ENCODE measurements at places on chromosomes 12 and 14.

- DNase-seq: no peak
These were observed 94.5 kb upstream of the GRIN2B start for GRCh38 chr12:14075797-14076393.

GRCh38 chr14:103707329-103708263 is 7.7 kb downstream of the XRCC3 start:
- DNase-seq: no peak

DNA sequence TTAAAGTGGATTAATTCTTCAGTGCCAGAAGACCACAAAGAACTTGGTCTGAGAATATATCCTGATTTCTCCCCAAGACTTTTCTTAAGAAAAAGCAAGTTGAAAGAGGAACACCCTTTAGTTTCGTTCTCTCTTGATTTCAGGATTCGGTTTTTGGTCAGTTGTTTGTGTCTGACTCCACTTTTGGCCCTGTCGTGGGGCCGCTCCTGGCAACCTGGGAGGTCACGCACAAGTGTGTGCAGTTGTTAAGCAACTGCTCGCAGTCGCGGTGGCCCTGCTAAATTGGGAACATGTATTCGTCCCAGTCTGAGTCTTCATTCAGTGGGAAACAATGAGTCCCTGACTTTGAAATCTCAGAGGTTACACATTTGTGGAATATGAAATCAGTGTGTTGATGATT is 68.7 kb downstream of the RGS6 start:
- no peak for DNase-seq

DNA sequence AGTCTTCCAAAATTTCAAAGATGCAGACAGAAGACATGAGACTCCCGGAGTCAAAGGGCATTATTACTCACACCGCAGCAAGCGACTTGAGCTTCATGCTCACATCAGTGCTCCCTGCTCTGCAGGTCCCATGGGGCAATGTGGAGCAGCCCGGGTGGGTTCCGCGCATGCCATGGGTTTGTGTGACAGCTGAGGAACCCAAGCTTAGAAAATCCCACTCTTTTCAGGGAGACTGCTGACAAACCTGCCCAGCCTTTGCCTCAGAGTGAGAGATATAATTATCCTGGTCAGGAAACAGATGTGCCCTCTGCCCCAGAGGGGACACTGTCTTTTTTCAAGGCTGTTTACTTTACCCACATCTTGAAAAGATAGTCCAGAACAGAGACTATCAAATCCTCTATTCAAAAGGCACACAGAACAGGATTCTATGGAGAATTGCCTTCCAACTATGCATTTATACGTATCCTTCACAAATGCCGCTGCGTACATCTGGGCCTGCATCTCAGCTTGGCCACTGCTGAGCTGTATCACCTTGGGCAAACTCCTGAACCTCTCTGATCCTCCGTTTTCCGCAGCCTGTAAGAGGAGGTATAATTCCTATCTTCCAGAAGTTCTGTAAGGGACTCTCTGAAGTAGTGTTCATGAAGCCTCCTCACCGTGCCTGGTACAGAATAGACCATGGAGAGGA is 16.0 kb downstream of the C14orf132 start:
- DNase-seq: no peak

DNA sequence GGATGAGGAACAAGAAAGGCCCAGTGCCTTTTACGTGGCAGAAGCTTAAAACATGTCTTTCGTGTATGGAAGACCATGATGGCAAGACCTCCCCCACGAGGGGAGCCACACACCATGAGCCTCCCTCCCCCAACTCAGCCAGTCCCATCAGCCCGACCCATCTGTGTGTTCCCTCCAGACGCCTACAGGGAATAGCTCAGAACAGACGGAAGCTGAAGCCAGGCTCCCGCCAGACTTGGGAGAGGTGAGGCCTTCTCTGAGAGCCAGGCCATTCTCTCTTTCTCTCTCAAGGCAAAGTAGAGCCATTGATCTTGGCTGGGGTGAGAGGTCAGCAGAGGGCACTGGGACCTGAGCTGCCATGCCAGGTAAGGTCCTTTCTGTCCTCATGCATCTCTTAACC is 9.5 kb downstream of the REM2 start:
- DNase-seq: no peak

- DNase-seq: no peak
These were observed 41.6 kb downstream of the LRRC74A start for GRCh38 chr14:76867516-76868453.

GRCh38 chr12:110084314-110085015 is 36.1 kb upstream of the C12orf76 start:
- no peak for DNase-seq

DNA sequence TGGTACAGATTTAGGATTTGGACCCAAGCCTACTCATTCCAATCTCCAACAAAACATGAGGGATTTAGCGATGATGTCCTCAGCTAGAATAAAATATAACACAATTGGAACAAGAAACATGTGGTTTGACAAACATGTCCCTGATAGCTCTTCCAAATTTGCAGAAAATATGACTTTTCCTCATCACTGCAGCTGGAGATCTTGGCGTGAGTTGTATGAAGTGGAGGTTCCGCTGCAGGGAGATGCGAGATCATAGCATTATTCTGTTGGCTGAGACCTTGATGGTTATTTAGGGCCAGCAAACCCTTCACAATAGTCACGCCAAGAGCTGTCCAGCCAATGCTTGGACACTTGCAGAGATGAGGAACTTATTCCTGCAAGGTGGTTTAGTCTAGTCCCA is 413.4 kb upstream of the TBX3 start:
- DNase-seq: no peak

DNA sequence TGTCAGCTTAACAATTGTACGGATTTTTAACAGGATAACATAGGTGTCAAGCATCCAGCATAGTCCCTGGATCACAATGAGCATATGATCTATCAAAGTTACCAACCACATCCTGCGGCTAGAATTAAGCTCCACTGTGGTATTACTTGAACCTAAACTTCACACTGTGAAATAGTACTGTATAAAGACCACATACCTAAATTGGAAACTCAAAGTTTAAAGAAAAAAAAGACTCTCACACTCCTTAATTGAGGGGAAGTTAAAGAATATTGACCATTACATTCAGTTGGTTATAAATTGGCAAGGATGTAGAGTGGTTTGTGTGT is 133.0 kb upstream of the PZP start:
- DNase-seq: no peak

DNA sequence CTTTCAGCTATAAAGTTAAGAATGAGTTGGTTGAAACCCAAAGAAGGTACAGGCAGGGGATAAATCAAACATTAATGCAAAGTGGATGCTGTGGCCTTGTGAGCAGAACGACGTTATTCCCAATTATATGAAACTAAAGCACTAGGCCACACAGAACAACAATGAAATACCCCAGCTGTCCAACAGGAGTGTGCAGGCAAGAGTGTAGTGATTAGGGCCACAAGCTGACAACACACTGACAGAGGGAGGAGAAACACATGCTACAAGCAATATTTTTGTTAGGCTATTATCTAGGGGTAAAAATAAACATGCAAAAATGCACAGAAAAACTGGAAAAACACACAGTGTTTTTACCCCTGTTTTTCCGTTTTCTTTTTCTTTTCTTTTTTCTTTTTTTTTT is 15.0 kb downstream of the MAP3K9 start:
- DNase-seq: no peak

DNA sequence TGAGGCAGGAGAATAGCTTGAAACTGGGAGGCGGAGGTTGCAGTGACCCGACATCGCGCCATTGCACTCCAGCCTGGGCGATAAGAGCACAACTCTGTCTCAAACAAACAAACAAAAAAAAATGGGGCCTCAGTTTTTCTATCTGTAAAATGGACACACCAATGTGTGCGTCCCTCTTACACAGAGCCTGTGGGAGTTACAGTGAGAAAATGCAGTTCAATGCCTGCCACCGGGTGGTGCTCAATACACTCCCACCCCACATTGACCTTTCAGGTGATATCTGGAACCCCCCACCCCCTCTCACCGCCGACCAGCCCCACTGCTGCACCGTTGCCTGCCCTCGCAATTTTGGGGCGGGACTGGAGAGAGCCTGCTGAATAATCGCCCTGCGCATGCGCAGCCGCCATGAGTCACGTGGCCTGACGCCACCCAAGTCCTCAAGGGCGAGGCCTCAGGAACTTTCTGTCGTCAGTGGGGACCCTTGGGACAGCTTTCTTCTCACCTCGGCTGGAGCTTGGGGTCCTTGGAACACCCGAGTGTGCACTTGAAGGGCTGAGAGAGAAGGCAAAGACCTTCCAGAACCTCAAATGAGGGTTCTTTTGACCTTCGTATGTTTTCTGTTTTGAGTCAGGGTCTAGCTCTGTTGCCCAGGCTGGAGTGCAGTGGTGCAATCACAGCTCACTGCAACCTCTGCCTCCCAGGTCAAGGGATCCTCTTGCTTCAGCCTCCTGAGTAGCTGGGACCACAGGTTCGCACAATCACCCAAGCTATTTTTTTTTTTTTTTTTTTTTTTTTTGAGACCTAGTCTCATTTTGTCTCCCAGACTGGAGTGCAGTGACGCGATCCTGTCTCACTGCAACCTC is 14.6 kb upstream of the CABP1 start:
- no peak for DNase-seq

DNA sequence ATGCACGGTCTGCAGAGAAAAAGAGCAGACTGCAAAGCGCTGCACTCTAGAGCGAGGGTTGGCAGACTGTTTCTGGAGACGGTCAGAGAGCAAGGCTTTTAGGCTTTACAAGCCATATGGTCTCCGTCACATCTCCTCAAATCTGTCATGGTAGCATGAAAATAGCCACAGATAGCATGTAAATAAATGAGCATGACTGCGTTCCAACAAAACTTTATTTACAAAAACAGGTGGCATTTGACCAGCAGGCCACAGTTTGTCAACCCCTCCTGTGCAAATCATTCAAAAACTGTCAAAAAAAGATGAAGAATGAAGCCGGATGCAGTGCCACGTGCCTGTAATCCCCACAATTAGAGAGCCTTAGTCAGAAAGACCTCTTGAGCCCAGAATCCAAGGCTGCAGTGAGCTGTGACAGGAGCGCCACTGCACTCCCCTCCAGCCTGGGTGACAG is 18.9 kb downstream of the SYNE3 start:
- no peak for DNase-seq

- DNase-seq: no peak
These were observed 71.9 kb downstream of the TUNAR start for GRCh38 chr14:95948558-95948981.

- DNase-seq: no peak
These were observed 13.2 kb downstream of the GNS start for GRCh38 chr12:64745980-64746379.

DNA sequence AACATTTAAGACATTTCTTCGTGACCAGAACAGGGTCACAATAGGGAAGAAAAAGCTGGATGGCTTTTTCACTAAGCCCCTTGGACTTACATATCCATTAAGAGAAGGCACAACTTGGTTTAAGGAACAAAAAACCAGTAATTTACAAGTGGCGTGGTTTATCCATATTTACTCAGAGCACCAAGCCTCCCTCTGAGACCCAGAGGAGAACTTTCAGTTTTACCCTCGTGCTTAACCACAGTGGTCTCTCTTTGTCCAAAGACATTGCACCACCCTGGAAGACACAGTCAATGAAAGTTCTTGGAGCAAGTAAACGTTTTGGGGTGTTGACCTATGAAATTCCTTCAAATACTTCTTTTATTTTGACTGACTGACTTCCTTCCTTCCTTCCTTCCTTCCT is 52.5 kb downstream of the SSPN start:
- DNase-seq: no peak

DNA sequence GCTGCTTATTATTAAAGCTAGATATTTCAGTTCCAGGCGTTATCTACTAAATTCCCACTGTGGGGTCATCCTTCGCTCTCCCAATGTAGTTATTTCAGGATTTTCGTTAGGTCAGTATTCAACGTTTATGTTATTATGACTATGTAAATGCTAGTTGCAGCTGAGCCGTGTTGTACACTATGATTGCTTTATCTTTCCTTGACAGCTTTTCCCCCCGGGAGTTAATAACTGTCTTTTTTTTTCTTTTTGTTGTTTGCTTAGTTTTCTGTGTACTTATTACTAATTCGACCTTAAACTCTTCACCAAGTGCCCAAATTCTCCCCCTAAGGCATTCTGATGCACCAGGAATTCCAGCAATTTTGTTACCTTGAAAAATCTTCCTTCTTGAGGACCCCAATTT is 48.5 kb downstream of the SUDS3 start:
- no peak for DNase-seq

DNA sequence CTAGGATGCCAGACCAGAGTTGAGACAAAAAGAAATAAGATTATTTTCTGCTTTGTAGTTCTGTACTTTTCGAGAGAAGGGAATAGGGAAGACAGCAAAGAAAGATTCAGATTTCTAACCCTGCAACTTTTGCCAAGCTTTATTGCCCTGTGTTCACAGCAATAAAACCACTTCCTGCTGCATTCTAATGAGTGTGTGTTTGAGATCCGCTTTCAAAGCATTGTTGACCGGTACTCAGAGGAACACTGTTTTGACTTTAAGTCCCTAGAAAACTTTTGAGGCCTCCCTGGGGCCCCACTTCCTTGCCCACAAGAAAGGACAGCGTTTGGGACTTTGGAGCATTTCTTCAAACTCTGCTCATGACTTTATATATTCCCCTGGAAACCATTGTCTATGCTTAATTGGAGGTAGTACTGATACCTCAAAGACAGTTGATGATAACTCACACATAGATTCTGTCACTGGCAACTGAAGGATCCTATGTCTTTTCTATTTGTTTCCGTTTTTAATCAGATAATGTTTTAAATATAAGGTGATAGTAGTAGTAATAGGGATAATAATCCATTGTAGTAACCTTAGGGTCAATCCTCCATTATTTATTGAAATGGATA is 1.3 kb downstream of the RNASE6 start:
- peak; percentile 8 for DNase-seq

- DNase-seq: peak; percentile 13
These were observed 164.8 kb downstream of the ZFP36L1 start for GRCh38 chr14:68627868-68628604.

DNA sequence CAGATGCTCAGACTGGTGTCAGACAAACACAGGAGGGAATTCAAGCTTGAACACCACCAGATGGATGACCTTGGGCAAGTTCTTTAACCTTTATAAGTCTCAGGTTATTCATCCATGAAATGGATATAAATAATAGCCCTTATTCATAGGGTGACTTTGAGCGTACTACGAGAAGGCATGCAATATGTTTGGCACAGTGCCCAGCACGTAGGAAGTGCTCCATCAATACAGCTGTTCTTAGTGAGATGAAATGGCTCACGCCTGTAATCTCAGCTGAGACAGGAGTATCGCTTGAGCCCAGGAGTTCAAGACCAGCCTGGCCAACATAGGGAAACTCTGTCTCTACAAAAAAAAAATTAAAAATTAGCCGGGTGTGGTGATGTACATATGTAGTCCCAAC is 84.8 kb upstream of the FICD start:
- DNase-seq: no peak

DNA sequence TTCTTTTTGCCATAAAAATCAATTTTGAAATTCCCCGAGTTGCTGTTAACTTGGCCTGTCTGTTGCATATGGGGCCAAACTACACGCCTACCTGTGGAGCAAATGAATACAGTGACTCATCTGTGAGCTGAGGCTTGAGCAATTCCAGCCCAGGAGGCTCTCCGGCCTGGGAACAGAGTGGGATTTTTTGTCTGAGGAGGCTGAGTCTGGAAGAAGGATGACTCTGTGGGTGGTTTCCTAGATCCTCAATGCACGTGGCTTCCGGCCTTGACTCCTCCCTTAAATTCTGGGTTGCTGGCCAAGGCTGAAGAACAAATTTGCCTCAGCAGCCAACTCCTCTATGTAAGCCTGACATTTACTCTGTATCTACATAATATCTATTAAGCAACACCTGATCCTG is 124.1 kb downstream of the SSPN start:
- no peak for DNase-seq
